ENCODE measurements at places on chromosomes 7 and 10.

GRCh38 chr7:25901658-25902057 is 250.3 kb upstream of the NFE2L3 start:
- DNase-seq = no peak

- no peak for DNase-seq
Observed at GRCh38 chr7:154968336-154969001, 34.5 kb downstream of the PAXIP1 start.

- DNase-seq = no peak
Observed at GRCh38 chr7:142968229-142968628, 6.1 kb upstream of the KEL start.

DNA sequence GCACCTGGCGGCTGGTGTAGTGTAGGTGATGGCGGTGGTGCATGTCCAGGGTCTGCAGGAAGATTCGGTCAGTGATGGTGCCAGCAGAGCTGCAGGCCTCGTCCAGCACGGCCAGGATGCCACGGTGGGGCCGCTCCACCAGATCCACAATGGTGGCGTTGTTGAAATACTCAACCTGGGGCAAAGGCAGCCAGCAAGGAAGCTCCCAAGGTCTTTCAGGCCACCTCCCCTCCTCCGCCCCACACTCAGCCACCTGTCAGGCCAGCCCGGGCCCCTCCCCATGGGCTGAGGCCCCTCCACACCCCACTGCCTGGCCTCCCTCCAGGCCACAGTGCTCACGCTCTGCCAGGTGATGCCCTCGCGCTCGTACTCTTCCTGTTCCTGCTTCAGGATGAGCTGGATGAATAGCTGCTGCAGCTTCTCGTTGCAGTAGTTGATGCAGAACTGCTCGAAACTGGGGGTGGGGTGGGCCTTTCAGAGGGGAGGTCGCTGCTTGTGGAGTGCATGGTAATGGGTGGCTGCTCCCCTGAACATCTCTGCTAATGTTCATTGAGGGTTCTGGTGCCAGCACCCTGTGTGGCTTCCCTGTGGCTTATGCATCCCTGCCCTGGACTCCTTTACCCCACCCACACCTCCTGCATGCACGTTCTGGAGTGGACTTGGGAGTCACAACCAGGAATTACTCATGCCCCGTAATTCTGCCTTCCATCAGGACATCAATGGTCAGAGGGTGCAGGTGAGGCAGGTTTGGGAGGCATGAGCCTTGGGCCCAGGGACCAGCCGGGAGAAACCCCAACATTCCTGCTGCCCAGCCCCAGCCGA is 8.9 kb downstream of the MYO1G start:
- DNase-seq = no peak

GRCh38 chr10:3510741-3511140 is 274.3 kb downstream of the KLF6 start:
- no peak for DNase-seq

- no peak for DNase-seq
Observed at GRCh38 chr10:100000109-100000644, 9.6 kb downstream of the DNMBP start.

- no peak for DNase-seq
Observed at GRCh38 chr10:33674491-33674890, 340.0 kb upstream of the NRP1 start.

DNA sequence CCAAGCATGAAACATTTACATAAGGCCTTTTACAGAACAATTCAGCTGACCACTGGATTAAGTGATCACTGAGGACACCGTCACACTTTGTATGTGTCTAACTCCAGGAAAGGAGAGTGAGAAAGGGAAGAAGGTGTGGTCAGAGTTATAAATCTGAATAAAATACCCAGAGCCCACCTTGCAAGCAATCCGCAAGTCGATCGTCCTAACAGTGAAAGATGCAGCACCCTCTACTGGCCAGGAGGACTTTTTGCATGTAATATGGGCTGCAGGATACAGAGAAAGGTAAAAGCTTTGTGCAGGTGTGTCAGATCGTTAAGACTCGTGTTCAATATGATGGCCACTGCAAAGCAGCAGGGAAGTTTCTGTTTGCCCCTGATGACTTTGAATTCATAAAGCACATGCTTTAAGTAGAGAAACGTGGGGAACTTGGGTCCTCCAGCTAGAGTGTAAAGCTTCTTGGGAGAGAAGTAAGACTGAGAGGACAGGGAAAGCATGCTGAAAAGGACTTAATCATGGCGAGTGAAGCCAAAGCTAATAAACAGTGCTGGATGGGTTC is 68.5 kb upstream of the BMPER start:
- DNase-seq = no peak
